ENCODE measurements at places on chromosomes 11 and 22.

DNA sequence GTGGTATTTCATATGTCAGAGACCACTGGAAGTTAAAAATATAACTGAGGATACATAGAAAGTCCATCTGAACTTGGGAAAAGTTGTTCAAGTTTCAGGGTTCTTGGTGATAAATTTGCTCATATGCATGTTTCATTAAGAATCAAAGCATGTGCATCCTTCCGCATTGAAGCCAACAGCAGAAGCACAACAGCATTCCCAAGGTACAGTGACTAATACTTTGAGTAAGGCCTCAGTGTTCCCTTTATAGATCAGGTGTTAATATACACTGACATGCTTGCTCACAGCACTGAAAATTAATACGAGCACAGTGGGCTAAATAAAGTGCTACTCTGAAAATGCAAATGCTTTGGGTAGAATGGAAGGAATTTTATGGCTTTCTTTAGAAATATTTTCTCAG lies 691.1 kb downstream of the METTL15 start:
- no peak for DNase-seq

DNA sequence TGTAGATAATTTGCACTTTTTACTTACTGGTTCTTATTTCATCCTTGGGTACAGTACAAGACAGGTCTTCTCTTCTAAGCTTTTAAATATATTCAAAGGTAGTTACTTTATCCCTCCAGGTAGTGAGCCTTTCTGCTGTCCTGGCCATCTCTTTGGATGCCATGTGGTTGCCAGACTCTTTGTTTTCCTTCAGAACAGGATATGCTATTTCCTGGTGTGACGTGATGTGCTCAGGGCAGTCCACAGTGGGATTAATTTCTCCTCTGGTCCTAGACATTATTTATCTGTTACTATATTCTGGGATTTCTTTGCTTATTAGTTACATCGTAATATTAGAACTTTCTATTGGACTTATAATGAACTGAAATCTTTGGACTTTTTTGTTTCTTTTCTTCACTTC lies 63.7 kb downstream of the PPP6R3 start:
- no peak for DNase-seq

- DNase-seq: no peak
These were observed 703.4 kb downstream of the NTM start for GRCh38 chr11:132073787-132074186.

DNA sequence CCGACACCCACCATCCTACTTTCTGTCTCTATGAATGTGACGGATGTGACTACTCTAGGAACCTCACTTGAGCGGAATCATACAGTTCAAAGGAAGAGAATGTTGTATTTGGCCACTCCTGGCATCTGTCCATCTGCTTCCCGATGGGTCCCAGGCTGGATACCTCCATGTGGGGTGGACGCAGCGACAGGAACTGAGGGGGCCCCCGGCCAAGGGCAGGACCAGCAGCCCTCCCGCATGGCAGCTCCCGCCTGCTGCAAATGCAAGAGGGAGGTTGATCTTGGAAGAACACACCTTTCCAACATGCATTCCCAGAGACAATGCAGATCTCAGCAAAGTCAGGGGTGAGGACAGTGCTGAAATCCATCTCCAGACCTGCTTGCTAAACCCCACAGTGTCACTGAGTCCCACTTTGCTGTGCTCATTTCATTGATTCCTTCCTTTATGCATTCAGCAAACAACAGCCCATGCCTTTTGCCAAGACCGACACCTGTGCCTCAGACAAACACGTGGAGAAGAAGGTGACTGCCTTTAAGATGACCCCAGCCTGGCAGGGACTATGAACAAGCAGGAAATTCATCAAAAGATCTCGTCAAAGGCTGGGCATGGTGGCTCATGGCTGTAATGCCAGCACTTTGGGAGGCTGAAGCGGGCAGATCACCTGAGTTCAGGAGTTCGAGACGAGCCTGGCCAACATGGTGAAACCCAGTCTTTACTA lies 246.2 kb downstream of the CTTN start:
- no peak for DNase-seq

GRCh38 chr22:35593071-35593890 lies 23.8 kb downstream of the MB start:
- DNase-seq: no peak

DNA sequence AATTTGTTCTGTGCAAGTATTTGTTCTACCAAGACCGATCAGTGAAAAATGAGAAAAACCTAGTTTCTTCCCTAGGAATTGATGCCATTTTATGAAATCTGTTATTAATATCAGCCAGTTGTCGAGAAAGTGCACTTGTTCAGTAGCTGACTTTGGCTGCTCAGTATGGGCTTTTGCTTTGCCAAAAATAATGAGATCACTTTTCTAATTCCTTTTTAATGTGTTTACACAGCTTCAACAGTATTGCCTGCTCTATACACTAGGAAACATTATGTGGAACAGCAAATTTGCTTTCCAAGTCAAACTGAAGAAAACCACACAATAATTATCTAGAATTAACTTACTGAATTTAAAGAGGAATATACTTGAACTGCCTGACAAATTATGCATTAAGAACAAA lies 34.4 kb downstream of the SCUBE2 start:
- DNase-seq: no peak

DNA sequence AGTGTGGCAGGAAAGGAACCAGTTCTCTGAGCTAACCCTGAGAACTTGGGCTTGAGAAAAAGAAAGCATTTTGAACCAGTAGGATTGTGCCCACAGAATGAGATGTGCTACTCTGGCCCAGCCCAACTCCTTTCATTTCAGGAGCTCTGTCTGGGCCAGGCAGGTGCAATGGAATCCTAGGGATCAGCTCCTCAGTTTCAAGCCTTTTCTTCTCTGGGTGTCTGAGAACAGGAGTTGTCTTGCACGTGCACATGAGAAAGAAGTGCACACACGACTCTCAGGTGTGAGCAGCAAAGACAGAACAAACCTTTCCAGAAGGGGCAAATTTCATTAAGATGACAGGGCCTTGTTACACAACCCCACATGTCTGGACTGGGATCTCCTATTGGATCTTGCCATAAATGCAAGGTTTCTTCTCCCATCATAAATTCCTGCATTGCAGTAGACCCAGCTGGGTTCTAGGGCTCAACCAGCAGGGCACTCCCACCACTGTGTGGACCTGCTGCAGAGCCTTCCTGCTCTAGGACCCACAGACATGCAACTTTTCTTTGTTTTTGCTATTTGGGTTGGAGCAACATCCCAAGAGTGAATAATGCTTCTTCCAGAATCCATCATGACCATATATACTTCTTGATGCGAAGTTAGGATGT lies 24.5 kb upstream of the GGTLC2 start:
- DNase-seq: no peak

GRCh38 chr11:78784321-78785061 lies 209.8 kb upstream of the NARS2 start:
- DNase-seq: no peak

DNA sequence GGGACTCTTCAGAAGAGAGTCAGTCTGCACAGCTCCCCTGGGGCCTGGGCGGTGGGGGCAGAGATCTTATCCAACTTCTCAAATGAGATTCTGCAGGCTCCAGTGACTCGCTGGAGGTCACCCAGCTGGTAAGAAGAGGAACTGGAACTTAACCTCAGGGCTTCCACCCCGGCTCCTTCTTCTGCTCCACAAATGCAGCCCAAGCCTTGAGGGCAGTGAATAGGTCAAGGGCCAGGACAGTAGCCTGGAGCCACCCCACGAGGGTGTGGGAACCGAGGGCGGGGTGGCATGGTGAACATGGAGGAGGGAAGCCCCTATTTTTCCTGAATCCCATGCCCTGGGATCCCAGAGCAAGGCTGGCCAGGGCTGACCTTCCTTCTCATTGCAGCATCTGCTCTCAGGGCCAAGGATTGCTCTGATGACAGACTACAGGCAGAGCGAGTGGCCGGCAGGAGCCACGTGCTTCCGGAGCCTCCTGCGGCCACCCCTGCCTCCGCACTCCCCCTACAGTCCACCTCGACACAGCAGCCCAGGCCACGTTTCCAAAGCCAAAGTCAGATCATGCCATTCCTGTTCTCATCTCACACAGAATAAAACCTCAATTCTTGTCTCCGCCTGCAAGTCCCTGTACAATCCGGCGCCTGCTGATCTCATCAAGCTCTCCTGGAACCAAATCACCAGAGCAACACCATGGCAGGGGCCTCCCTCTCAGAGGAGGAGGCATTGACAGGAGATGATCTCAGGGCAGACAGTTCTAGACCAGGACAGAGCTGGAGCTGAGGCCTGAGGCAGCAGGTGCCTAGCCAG lies 21.1 kb upstream of the UPK3A start:
- DNase-seq: peak; percentile 74

GRCh38 chr22:49786976-49787706 lies 40.5 kb downstream of the BRD1 start:
- no peak for DNase-seq

- no peak for DNase-seq
These were observed 11.3 kb downstream of the SLC17A6 start for GRCh38 chr11:22349491-22349890.

GRCh38 chr11:102220728-102221467 lies 96.4 kb upstream of the BIRC3 start:
- DNase-seq: no peak

GRCh38 chr22:43053176-43053575 lies 36.0 kb downstream of the TTLL1 start:
- no peak for DNase-seq

DNA sequence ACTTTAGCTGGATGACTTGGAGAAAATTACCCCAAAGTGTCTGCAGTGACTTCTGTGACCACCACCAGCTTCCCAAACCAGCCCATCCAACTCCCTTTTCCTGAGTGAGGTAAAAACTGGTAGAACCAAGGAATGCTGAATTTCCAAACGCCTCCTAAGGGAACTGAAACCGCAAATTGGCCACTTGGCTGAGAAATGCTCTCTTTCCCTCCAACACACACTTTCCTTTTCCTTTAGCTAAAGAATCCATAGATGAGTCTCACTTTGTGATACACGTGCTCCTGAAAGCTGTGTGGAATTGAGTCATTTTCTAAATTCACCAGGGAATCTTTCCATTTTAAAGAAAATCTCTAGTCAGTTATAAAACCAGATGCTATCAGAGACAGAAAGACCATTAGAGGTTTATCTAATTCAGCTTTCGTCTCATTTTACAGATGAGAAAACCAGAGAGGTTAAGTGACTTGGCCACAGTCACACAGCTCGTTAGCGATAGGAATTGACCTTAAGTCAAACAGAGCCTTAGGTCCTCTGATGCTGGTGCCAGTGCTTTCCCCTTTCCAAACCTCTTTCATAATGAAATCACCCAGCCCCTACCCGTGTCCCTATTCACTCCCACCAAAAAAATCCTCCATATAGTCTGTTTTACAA lies 137.2 kb downstream of the COMMD9 start:
- DNase-seq: no peak

- no peak for DNase-seq
These were observed 55.1 kb downstream of the NOX4 start for GRCh38 chr11:89436071-89436470.

- DNase-seq: peak; percentile 62
These were observed 240.2 kb downstream of the TBC1D22A start for GRCh38 chr22:47002692-47003091.

GRCh38 chr11:27216270-27217149 lies 146.5 kb downstream of the CCDC34 start:
- no peak for DNase-seq

Data from lower leg skin (tissue), 4 donors.